Activated CD4-positive, alpha-beta T cell treated with anti-CD3 and anti-CD28 coated beads, Interleukin-2, amount 10 ng/mL, durations not matched to agents 7 days and 5 days (primary cell): ENCODE measurements at places on chromosomes 11 and 22. TPM values are rescaled to one million over a fixed set of nuclear protein-coding genes. Genes with fewer than 3 reads are reported as not detected.

- peaks cover 9% of the 10 kb centered on the region for H3K27me3 ChIP-seq
- no peak overlapping the region for H3K4me3 ChIP-seq
- no peak overlapping the region for H3K27ac ChIP-seq
- no peaks in the 10 kb centered on the region for H3K4me1 ChIP-seq
- H3K36me3 ChIP-seq, result no peaks in the 10 kb centered on the region
These were observed 11.2 kb upstream of the NCAM1 start for GRCh38 chr11:112949781-112950575.

OR1S1 gene
- not detected for total RNA-seq

GRCh38 chr11:119087747-119088241 lies 3.1 kb downstream of the HMBS start:
- peaks cover 20% of the 10 kb centered on the region for H3K36me3 ChIP-seq
- no peak overlapping the region for H3K4me3 ChIP-seq
- DNase-seq, result no peak
- H3K27me3 ChIP-seq, result no peaks in the 10 kb centered on the region

TECTA gene
- 0.25 TPM for total RNA-seq

DNA sequence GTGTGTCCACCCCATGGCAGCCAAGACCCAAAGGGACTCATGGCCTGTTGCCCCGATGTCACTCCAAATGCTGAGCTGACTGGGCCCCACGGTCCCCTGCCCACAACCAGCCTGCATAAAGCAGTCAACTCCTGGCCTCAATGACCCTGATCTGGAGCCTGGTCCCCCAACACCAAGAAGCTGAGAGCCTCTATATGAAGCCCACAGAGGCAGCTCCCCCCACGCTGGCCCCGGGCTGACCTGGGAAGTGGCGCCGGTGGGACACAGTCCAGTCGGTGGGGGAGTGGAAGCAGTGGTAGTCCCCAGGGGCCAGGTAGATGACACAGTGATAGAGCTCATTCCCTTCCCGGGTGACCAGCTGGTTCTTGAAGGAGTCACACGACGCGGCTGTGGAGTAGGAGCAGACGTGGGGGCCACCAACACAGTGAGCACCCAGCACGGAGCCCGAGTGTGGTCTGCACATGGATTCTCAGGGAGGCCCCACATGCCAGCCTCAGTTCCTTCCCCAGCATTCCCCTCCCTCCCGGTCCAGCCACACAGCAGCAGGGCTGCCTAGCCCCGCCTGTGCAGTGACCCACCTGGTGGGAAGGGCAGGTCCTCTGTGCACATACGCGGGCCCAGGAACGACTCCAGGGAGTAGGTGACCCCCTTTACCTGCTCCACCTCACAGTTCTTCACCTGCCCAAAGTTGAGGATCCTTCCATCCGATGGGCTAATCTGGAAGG lies 41.1 kb downstream of the PISD start:
- H3K4me3 ChIP-seq, result no peak overlapping the region
- DNase-seq, result no peak
- H3K36me3 ChIP-seq, result peaks cover 15% of the 10 kb centered on the region
- H3K4me1 ChIP-seq, result peaks cover 9% of the 10 kb centered on the region
- no peaks in the 10 kb centered on the region for H3K27me3 ChIP-seq
- H3K27ac ChIP-seq, result peak overlapping the region; percentile 50

- H3K4me1 ChIP-seq, result peaks cover 12% of the 10 kb centered on the region
- DNase-seq, result peak; percentile 40
- H3K4me3 ChIP-seq, result no peak overlapping the region
- H3K27me3 ChIP-seq, result no peaks in the 10 kb centered on the region
These were observed 86.3 kb downstream of the CCDC83 start for GRCh38 chr11:85941380-85941973.

GRCh38 chr11:130839981-130840666 lies 76.2 kb downstream of the SNX19 start:
- peaks cover 22% of the 10 kb centered on the region for H3K27me3 ChIP-seq
- no peak for DNase-seq
- no peaks in the 10 kb centered on the region for H3K36me3 ChIP-seq
- H3K27ac ChIP-seq, result no peak overlapping the region
- H3K4me3 ChIP-seq, result no peak overlapping the region

- H3K4me1 ChIP-seq, result no peaks in the 10 kb centered on the region
- DNase-seq, result no peak
- H3K36me3 ChIP-seq, result no peaks in the 10 kb centered on the region
These were observed 230.2 kb upstream of the B3GAT1 start for GRCh38 chr11:134642206-134642605.

DNA sequence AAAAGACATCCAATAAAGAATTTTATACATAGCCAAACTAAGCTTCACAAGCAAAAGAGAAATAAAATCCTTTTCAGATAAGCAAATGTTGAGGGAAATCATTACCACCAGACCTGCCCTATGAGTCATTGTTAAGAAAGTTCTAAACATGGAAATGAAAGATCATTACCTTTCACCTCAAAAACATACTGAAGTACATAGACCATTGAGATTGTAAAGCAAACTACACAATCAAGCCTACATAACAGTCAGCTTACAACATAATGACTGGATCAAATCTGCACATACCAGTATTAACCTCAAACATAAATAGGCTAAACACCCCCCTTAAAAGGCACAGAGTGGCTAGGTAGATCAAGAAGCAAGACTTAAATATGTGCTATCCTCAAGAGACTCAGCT lies 501.0 kb upstream of the LUZP2 start:
- no peak overlapping the region for H3K27ac ChIP-seq
- H3K36me3 ChIP-seq, result no peaks in the 10 kb centered on the region
- no peaks in the 10 kb centered on the region for H3K4me1 ChIP-seq
- no peaks in the 10 kb centered on the region for H3K27me3 ChIP-seq

DNA sequence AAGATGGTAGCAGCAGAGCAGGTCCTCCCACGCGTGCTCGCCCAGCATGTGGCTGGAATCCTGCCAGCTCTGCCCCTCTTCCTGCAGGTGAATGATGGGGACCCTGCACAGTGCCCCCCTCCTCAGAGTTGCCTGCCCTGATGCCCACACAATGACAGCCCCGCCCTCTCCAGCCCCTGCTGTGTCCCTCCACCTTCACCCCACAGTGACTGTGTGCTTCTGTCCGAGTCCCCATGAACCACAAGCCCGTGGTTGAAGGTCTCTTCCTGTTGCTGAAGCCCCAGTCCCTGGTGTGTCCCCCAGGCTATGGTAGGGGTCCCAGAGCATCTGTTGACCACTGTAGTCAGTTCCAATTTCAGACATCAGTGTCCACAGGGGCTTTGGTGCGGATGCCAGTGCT lies 71.0 kb downstream of the BRD1 start:
- no peaks in the 10 kb centered on the region for H3K36me3 ChIP-seq
- no peak overlapping the region for H3K4me3 ChIP-seq
- no peak for DNase-seq
- H3K27me3 ChIP-seq, result no peaks in the 10 kb centered on the region
- peaks cover 14% of the 10 kb centered on the region for H3K4me1 ChIP-seq
